ENCODE measurements at places on chromosomes 4 and X. TPM values are rescaled to one million over a fixed set of nuclear protein-coding genes. Genes with fewer than 3 reads are reported as not detected.

The NAT8L gene
- not detected for total RNA-seq

The FAM236B gene
- total RNA-seq: not detected

The SASH3 gene
- 31.0 TPM for total RNA-seq

The RASL11B gene
- total RNA-seq: not detected

The HELT gene
- total RNA-seq: not detected

The SPANXN3 gene
- total RNA-seq: not detected

The VCX gene
- total RNA-seq: not detected

The SULT1E1 gene
- not detected for total RNA-seq

The PFKFB1 gene
- total RNA-seq: not detected

The RTL3 gene
- not detected for total RNA-seq

The GNRHR gene
- not detected for total RNA-seq

The SLC6A8 gene
- total RNA-seq: 44.2 TPM

The CXCR3 gene
- not detected for total RNA-seq

The REPS2 gene
- total RNA-seq: 4.7 TPM

The FAM50A gene
- 52.4 TPM for total RNA-seq

The PHKA1 gene
- 4.8 TPM for total RNA-seq

The FMR1NB gene
- total RNA-seq: not detected

The SNCA gene
- not detected for total RNA-seq

The SLC4A4 gene
- 0.32 TPM for total RNA-seq

The IBSP gene
- not detected for total RNA-seq

The NFKB1 gene
- total RNA-seq: 34.5 TPM

The CHST7 gene
- total RNA-seq: 64.6 TPM

The PDLIM3 gene
- 445 TPM for total RNA-seq

Measured in ascending aorta (tissue), 2 donors.